Naive thymus-derived CD4-positive, alpha-beta T cell (primary cell): ENCODE measurements at places on chromosomes 11 and 22. TPM values are rescaled to one million over a fixed set of nuclear protein-coding genes. Genes with fewer than 3 reads are reported as not detected.
A peak's percentile ranks its signal among the peaks of the same experiment; 100 is the strongest.

GRCh38 chr11:36976741-36977140, 378.7 kb upstream of the RAG2 start:
- no peaks in the 10 kb centered on the region for H3K4me1 ChIP-seq
- H3K4me3 ChIP-seq: no peak overlapping the region
- H3K27me3 ChIP-seq: no peaks in the 10 kb centered on the region
- H3K36me3 ChIP-seq: no peaks in the 10 kb centered on the region
- DNase-seq: no peak

Gene RIMBP3C
- total RNA-seq: 0.51 and 0.56 TPM in 2 replicates

- no peaks in the 10 kb centered on the region for H3K27me3 ChIP-seq
- H3K4me1 ChIP-seq: peaks cover 16% of the 10 kb centered on the region
- H3K36me3 ChIP-seq: no peaks in the 10 kb centered on the region
- H3K4me3 ChIP-seq: peak within 1 kb of the TSS; percentile 69
- peak within 1 kb of the TSS; percentile 59 for H3K27ac ChIP-seq
- peak; percentile 48 for DNase-seq
Measured at GRCh38 chr11:64251016-64251752, at the start of gene PLCB3. PLCB3 (plus strand) TSS chr11:64251530; CDS start chr11:64251650, 120 bp downstream.

- no peaks in the 10 kb centered on the region for H3K36me3 ChIP-seq
- DNase-seq: no peak
- H3K4me1 ChIP-seq: peaks cover 54% of the 10 kb centered on the region
- no peaks in the 10 kb centered on the region for H3K27me3 ChIP-seq
Measured at GRCh38 chr11:110525883-110526282, 96.1 kb downstream of the FDX1 start.

DNA sequence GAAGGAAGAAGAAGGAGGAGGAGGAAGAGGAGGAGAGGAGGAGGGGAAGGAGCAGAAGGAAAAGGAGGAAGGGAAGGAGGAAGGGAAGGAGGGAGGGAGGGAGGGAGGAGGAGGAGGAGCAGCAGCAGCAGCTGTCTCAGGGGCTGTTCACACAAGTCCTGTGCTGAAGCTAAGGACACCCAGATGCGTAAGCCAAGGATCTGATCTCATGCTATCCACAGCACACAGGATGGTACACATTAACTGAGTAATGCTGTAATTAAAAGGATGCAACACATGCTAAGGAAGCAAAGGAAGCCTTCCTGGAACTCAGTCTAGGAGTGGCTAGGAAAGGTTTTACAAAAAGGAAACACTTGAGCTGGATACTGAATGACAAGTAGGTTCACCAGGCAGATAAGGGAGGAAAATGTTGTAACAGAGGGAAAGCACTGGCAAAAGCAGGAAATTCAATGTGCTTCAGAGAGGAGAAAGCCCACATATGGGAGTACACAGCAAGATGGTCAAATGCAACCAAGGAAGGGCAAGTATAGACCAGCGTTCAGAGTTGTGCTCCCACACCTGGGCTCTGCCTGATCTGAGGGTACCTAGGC, 32.0 kb downstream of the TRIM66 start:
- no peak for DNase-seq
- H3K4me1 ChIP-seq: no peaks in the 10 kb centered on the region
- H3K27ac ChIP-seq: no peak overlapping the region
- H3K4me3 ChIP-seq: no peak overlapping the region
- no peaks in the 10 kb centered on the region for H3K27me3 ChIP-seq

DNA sequence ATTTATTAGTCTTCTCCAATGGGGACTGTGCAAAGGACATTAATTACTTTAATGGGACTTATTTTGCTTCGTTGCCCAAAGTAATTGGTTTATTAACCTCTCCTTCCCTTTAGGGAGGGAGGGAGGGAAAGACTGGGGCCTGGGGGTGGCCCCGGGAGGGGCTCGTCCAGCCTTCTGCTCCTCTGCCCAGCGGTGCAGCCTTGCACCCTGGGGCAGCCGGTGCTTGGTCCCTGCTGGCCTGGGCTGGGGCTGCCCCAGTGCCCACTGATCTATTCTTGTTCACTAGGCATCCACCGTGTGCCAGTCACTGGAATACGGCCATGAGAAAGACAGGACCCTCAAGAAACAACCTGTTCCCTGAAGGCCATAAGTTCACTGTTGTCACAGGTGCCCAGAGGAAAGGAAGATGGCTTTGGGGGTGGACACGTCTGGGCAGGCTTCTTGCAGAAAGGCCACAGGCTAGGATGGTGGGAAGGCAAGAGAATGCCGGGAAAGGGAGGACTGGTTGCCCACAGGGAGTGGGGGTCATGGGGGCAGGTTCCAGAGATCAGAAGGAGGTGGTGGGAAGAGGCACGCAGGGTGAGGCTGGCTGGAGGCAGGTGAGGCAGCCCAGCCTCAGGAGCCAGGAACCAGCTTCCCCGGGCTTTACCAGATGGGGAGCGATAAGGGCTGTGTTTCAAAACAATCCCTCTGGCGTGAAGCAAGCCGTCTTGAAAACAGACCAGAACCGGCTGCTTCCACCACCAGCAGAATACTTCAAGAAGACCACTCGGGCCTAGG, 47.6 kb upstream of the KCNQ1OT1 start:
- no peak overlapping the region for H3K27ac ChIP-seq
- H3K4me1 ChIP-seq: no peaks in the 10 kb centered on the region
- no peak overlapping the region for H3K4me3 ChIP-seq
- DNase-seq: no peak
- no peaks in the 10 kb centered on the region for H3K27me3 ChIP-seq

Gene RFPL3
- total RNA-seq: not detected

Gene AQP11
- 0.44 TPM for total RNA-seq

GRCh38 chr22:30045901-30046715, 34.2 kb upstream of the HORMAD2 start:
- no peaks in the 10 kb centered on the region for H3K27me3 ChIP-seq
- peaks cover 8% of the 10 kb centered on the region for H3K4me1 ChIP-seq
- DNase-seq: no peak
- no peaks in the 10 kb centered on the region for H3K36me3 ChIP-seq

- no peak overlapping the region for H3K27ac ChIP-seq
- no peaks in the 10 kb centered on the region for H3K36me3 ChIP-seq
- no peak overlapping the region for H3K4me3 ChIP-seq
- no peaks in the 10 kb centered on the region for H3K27me3 ChIP-seq
- no peaks in the 10 kb centered on the region for H3K4me1 ChIP-seq
Measured at GRCh38 chr11:35974882-35975589, 31.2 kb downstream of the LDLRAD3 start.

- no peaks in the 10 kb centered on the region for H3K27me3 ChIP-seq
- H3K36me3 ChIP-seq: no peaks in the 10 kb centered on the region
- H3K4me3 ChIP-seq: no peak overlapping the region
- DNase-seq: no peak
Measured at GRCh38 chr11:29125606-29126005, 891.2 kb downstream of the KCNA4 start.

GRCh38 chr11:19658344-19658743, 54.3 kb upstream of the NAV2 start:
- H3K27ac ChIP-seq: no peak overlapping the region
- H3K36me3 ChIP-seq: no peaks in the 10 kb centered on the region
- H3K27me3 ChIP-seq: no peaks in the 10 kb centered on the region
- no peak for DNase-seq

- no peak for DNase-seq
- H3K27me3 ChIP-seq: no peaks in the 10 kb centered on the region
- H3K4me1 ChIP-seq: no peaks in the 10 kb centered on the region
- no peak overlapping the region for H3K4me3 ChIP-seq
- peaks cover 7% of the 10 kb centered on the region for H3K36me3 ChIP-seq
- no peak overlapping the region for H3K27ac ChIP-seq
Measured at GRCh38 chr11:117366248-117366647, 38.6 kb downstream of the CEP164 start.

- no peak for DNase-seq
- H3K4me3 ChIP-seq: no peak overlapping the region
- no peaks in the 10 kb centered on the region for H3K36me3 ChIP-seq
- H3K27me3 ChIP-seq: no peaks in the 10 kb centered on the region
Measured at GRCh38 chr11:122342089-122342744, 226.2 kb upstream of the BLID start.

DNA sequence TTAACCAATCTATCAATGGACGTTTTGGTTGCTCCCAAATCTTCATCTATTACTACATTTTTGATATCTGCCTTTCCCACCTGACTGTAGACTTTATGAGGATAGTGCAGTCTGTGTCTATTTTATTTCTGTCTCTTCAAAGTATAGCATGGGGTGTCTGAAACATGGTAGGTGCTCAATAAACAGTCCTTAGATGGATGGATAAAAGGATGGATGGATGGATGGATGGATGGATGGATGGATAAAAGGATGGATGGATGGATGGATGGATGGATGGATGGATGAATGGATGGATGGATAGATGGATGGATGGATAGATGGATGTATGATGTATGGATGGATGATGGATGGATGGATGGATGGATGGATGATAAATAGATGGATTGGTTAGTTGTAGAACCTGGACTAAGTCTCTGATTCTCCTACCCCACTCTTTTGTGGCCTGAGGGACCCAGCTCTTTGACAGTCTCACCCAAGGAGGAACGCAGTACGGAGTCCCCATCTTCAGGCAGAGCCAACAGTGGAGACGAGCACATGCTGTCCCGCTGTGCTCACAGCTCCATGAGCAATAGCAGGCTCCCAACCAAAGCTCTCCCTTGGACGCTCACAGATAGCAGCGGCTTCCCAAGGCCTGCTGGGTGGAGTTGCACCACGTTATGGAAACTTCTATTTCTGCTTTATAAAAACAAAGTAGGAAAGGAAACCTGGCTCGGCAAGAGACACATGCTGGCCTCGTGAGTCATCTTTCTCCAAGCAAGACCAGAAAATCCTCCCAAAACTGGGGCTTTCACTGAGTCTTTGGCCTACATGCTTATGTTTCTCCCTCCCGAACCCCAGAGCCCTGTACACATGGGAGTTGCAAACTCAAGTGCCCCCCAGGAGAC, 448.0 kb downstream of the MIAT start:
- no peaks in the 10 kb centered on the region for H3K27me3 ChIP-seq
- DNase-seq: no peak
- no peak overlapping the region for H3K27ac ChIP-seq
- no peaks in the 10 kb centered on the region for H3K4me1 ChIP-seq

DNA sequence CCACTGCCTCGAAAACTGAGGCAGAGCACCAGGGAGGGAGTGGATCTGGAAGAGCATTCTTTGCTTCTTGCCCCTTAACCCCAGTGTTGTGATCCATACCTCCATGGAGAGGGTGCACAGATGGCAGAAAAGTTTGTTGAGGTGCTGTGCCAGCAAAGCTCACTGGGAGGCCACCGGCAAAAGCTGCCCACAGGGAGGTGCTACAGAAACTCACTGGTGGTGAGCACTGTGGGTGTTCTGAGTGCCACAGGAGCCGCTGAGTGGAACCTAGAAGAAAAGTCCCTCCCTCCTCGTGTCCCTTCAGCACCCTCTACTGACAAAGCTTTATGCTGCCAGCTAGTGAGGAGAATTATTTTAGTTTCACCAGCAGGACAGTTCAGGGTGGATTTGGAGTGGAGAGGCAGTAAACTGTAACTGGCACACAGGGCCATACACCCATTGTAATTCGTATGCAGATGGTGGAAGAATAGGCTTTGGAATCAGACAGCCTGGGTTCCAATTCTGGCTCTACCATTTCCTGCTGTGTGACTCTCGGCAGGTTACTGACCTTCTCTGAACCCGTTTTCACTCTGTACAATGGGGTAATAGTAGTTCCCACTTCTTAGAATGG, 84.6 kb downstream of the SWAP70 start:
- H3K36me3 ChIP-seq: no peaks in the 10 kb centered on the region
- no peaks in the 10 kb centered on the region for H3K27me3 ChIP-seq
- no peak overlapping the region for H3K27ac ChIP-seq
- H3K4me3 ChIP-seq: no peak overlapping the region
- no peaks in the 10 kb centered on the region for H3K4me1 ChIP-seq

DNA sequence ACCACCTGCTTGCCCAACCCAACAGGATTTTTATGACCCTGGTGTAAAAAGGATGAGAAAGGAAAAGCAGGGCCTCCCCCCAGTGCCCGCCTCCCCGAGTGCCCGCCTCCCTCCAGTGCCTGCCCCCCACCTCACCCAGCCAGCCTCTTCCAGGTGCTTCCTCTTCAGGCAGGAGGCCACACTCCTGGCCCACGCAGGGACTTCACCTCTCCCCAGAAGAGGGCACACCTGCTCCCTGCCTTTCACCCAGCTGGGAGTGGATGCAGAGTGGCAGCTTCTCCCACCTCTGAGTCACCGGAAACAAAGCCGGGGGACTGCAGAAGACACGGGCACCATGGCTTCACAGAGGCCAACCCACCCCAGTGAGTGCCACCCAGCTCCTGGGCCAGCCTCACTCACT, 16.1 kb downstream of the CPT1A start:
- peak; percentile 43 for DNase-seq
- H3K4me3 ChIP-seq: no peak overlapping the region
- H3K27me3 ChIP-seq: no peaks in the 10 kb centered on the region
- no peaks in the 10 kb centered on the region for H3K36me3 ChIP-seq

DNA sequence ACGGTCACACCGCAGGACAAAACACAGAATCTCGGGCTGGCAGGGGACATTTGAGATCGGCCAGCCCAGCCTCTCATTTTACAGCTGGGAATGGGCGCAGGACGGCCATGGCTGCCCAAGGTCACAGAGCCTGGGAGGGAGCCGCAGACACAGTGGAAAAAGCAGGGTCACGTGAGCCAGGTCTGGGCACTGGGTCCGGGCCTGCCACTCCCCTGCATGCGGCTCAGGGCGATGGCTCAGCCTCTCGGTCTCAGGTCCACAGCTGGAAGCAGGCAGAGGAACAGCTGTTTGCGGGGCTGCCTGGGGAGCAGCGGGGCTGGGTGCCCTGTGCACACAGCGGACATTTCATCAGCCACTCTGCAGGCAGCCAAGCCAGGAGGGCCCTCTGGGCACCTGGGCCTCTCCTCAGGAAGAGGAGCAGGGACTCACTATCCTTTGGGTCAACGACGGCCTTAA, 10.4 kb upstream of the PPARA start:
- H3K27me3 ChIP-seq: no peaks in the 10 kb centered on the region
- no peak for DNase-seq
- no peak overlapping the region for H3K4me3 ChIP-seq
- no peaks in the 10 kb centered on the region for H3K4me1 ChIP-seq

Gene HEPHL1
- not detected for total RNA-seq

GRCh38 chr22:46116491-46116958, 33.8 kb upstream of the PPARA start:
- no peaks in the 10 kb centered on the region for H3K27me3 ChIP-seq
- no peak overlapping the region for H3K4me3 ChIP-seq
- DNase-seq: peak; percentile 80
- no peaks in the 10 kb centered on the region for H3K36me3 ChIP-seq
- no peaks in the 10 kb centered on the region for H3K4me1 ChIP-seq

DNA sequence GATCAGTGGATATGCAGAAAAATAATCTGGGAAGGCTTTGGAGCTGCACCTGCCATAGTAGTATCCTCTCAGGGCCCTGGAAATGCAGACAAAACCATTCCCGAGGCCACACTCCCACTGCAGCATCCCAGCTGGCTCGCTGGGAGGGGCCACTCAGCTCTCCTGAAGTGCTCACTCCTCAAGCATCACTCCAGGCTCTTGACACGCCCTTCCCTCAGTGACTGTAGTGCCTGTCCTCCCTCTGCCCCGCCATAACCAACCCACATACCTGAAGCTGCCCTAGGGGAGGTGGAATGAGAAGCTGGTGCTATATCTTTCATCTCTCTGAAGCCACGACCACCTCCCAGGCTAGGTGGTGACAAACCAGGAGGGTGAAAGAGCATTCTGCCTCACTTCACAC, 4.8 kb downstream of the DSCAML1 start:
- no peak for DNase-seq
- H3K27ac ChIP-seq: no peak overlapping the region
- H3K36me3 ChIP-seq: no peaks in the 10 kb centered on the region
- no peaks in the 10 kb centered on the region for H3K4me1 ChIP-seq
- H3K27me3 ChIP-seq: peaks cover 24% of the 10 kb centered on the region
